ENCODE measurements at places on chromosomes 3 and 15.

DNA sequence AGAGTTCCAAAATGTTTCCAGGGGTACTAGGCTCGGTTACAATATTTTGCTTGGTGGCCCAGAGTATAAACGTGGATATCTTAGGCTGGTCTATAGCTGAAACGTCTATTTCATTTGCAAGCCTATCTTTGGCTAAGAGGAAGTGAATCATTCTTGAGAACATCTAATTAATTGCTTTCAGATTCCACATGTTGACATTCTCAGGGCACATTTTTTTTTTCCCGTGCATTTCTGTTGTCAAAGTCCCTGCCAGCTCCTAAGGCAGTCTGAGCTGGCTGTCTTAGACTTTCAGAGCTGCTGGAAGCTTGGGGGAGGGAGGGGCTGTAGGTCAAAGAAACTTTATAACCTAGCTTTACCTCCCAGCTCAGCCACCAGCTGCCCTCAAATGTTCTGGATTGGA lies 23.2 kb upstream of the LAMP3 start:
- DNase-seq, result peak; percentile 48

- peak; percentile 53 for DNase-seq
These were observed 123.4 kb upstream of the MEF2A start for GRCh38 chr15:99442252-99442897.

DNA sequence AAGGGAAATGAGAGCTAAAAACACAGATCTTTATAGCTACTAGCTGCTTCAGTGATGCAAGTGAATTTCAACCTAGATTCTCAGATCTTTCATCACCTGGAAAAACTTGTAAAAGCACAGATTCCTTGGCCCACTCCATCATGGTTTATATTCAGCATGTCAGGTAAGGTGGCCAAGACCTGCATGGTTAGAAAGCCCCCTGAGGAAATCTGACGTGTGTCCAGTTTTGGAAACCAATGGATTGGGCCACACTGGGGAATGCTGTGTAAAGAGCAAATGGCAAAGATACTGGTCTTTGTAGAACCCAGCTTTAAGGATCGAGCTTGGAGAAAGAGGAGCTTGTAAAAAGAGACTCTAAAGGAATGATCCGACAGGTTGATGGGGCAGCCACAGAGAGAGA lies 397.0 kb upstream of the ARRDC4 start:
- no peak for DNase-seq

DNA sequence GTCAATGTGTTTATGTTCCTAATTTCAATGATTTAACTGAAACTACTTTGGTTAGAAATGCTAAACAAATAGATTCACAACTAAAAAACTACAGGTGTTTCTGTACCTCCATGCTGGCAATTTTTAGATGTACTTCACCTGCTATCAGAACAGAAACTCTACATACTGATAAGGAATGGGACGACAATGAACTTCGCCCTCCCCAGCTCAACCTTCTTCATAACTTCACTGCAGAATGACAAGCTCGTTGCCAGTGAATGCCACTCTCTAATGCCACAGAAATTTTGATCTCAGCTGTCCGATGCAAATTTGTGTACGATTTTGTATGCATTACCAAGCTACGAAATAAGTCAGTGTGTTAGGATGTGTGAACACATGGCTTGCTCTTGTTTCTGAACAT lies 133.4 kb downstream of the FOXP1 start:
- no peak for DNase-seq

DNA sequence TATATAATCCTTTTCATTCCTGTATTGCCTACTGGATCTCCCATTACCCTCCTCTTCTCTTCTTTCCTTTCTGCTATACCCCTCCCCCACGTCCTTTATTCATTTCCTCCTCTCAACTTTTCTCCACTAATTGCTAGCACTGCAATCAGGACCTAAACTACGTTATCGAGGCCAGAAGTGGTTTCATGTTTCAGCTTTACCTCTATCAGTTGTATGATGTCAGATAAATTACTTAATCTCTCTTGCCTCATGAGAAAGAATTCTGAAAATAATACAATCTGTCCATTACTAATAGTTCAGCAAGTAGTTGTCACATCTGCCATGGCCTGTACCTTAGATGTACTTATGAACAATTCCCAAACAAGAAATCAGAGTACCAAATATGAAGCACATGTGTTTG lies 10.6 kb downstream of the POPDC2 start:
- DNase-seq, result peak; percentile 26

GRCh38 chr3:153458881-153459280 lies 296.9 kb downstream of the RAP2B start:
- no peak for DNase-seq

GRCh38 chr3:159252274-159252673 lies 450.4 kb downstream of the MFSD1 start:
- no peak for DNase-seq

DNA sequence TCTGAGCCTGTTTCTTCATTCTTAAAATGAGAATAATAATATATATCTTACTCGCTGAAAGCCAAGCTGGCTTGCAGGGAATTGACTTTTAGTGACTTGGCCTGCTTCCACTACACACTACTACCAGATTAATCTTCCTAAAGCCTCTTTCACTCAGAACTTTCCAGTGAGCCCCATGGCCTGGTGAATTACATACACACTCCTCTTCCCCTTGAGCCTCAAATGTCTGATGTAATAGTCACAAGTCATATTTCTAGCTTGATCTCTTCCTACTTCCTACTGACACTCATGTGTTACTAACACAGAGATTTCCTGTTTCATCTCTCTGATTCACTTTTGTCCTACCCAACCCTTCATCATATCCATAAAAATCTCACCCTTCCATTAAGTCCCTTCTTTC lies 82.7 kb upstream of the SOX2 start:
- DNase-seq, result peak; percentile 21

DNA sequence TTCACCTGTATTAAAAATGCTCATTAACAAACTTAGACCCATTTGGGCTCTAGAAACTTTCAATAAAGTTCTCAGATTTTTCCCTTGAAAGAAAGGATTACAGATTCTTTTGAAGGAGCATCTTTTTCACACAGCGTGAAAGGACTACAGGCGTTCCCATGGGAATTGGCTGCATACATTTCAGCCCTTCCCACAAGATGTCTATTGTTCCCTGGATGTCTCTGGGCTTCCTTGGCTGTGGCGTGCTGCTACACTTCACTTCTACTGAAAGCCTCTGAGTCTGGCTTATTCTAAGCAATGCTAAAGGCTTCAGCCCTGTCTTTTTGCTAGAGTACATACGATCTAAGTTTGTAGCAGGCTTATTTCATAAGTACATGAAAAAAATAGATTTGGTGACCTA lies 1.4 kb downstream of the VEPH1 start:
- DNase-seq, result no peak

GRCh38 chr15:60682615-60683014 lies 203.7 kb upstream of the ICE2 start:
- no peak for DNase-seq

GRCh38 chr3:87436781-87437543 lies 160.6 kb upstream of the POU1F1 start:
- no peak for DNase-seq

DNA sequence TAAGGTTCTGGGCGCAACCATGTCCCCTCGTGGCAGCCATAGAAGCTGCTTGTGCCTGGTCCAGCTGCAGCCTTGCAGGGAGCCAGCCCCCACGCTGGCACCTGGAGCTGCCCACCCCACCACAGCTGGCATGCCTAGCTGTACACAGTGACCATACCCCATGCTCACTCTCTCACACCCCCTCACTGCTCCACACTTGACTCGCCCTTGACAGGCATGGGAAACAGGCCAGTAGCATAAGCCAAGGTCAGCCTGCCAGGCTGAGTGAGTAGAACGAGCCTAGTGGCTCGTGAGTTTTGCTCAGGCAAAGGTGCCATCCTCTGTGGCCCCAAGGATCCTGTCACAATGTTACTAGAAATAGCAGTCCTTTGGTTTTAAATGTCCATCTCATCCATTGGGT lies 52.7 kb upstream of the CADM2 start:
- DNase-seq, result no peak

DNA sequence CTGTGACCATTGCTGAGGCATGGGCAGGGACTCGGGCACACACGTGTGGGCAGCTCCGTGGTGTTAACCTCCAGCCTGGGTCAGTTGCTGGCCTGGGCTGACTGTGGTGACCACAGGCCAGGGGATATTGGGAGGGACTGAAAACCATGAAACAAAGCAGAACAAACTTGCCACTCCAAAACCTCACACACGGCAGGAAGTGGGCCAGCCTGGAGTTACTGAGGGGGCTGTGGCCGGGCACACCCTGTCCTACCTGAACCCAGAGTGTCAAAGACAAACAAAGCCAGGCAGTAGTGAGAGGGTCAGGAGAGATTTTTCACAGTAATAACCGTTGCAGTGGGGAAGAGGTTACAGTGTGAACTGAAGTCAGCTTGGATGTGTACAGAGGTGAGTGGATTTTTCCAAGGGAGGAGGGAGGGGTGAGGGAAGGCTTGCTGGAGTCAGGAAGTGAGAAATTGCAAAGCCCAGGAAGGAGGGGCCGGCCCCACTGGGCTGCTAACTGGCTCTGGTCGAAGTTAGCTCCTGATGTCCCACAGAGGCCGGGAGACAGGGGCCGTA lies 40.0 kb upstream of the ATP10A start:
- no peak for DNase-seq

DNA sequence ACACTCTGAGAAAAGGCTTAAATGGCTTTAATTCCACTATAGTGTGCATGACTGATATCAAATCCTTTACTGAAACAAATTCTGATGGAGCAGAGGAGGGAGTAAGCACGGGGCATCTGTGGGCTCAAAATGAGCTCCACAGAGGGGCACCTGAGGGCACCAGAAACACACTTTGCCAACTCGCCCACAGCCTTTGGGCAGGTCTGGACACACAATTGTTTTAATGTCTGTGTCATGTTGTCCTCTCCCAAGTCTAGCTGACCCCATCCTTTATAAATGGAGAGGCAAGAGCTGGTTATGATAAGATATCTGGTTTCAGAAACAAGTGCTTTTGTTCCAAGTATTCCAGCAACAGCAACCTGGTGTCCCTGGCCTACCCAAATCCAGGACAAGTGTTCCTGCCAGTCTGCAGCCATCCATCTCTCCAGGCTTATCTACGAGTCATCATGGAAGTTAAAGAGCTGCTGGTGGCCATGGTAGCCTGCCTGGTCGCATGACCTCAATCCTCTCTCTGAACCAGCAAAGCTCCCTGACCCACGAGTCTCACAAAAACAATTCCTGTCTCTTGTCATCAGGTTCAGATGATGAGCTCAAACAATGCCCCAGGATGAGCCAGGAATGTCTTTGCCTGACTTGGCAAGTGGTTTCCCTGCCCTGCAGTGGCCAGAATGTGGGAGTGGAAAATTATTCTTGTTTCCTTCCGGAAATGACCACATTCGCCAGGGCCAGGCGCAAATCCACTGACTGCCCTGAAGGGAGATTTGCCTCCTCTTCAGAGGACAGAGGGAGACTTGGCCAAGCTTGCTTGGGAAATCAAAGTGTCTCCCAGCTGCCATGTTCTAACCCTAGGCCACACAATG lies 64.4 kb upstream of the TPM1 start:
- DNase-seq, result no peak

GRCh38 chr3:138688871-138689299 lies 80.3 kb downstream of the FAIM start:
- no peak for DNase-seq

DNA sequence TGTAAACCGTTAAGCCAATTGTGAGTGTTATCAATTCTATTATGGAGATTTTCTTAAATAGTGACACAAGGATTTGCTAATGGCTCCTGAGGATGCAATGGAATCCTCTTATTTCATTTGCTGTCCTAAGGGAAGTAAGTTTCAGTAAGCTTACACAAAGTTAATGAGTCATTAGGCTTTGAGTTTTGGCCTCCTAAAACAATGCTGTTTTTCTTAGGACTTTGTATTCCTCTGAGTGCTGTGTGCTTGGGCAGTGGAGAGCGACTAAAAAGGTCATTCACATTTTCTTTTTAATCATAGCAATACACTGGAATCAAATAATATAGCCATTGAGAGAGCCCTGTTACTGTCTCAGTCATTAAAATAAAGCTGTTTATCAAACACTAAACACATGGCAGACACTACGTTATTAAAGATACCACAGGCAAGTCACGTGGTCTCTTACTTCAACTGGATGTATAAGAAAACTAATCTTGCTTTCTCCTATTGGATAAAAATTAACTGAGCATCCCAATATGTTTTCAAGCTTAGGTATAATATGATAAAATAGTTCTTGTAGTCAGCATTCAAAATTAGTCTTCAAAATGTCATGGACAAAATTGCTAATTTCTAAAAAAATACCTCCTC lies 290.8 kb downstream of the NLGN1 start:
- DNase-seq, result no peak

GRCh38 chr3:144295613-144296012 lies 324.0 kb downstream of the DIPK2A start:
- DNase-seq, result no peak

- DNase-seq, result no peak
These were observed 22.6 kb downstream of the CCDC191 start for GRCh38 chr3:114033721-114034120.

DNA sequence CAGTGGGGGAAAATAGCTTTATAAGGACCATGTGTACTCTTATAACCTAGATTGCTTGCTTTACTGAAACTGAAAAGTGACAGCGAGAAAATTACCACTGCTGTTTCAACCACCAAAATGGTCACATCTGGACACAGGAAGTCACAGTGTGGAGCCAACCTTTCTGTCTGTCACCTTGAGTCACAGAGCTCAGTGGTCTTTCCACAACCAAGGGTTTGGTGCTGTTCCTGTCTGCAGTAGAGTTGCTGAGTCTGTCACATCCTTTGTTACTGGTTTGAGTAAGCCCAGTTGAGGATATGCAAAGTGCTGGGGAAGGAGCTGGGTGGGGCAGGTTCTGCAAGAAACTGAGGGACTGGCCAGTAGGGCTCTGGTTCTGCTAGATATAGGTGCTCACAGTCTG lies 139.1 kb upstream of the EIF1B start:
- no peak for DNase-seq

- no peak for DNase-seq
These were observed 91.5 kb upstream of the CHD2 start for GRCh38 chr15:92808598-92809063.

DNA sequence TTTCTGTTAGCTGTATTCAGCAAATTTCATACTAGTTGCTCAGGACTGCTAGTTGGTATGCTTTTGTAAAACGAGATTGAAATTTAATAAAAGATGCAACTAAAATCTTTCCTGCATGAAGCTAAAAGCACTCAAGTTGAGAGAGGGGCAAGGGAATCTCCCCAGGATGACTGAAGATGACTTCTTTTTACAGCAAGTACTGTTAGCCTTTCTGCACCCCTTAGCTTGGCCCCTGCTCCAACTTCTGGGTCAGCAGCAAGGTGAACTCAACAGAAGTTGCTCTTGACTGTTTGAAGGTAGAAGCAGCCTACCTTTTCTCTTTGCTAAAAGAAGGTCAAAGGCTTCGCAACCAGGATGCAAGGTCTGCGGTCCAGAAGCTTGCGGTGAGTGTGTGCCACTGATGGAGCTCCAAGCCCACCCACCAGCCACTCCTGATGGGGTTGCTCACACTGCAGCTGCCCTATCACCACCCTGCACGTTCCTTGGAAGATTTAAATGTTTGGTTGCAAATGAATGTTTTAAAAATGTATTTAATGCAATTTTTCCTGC lies 32.5 kb downstream of the NME9 start:
- DNase-seq, result no peak

- no peak for DNase-seq
These were observed 488.7 kb upstream of the PROK2 start for GRCh38 chr3:72273615-72274014.
